ENCODE measurements at places on chromosomes 6 and 20.

- DNase-seq, result no peak
Observed at GRCh38 chr20:51532577-51533191, 9.8 kb downstream of the NFATC2 start.

DNA sequence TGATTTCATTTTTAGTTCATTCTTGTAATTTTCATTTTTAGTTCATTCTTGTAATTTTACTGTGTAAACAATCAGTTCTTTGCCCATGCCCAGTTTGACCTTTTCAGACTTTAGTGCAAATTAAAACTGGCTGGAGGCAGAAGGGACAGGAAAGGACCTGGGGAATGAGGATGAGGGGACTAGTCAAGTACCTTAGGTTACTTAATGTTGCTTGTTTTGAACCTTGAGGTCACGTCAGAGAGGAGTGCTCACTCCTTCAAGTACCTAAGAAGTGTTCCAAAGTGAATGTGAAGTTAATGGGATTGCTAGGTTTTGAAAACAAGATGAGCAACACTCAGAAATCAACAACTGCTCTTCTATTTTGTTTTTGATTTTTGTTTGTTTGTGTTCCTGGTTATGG lies 82.5 kb downstream of the FOXO3 start:
- no peak for DNase-seq

GRCh38 chr20:58991715-58992114 lies 10.7 kb downstream of the NELFCD start:
- no peak for DNase-seq

GRCh38 chr6:44737341-44737740 lies 349.8 kb downstream of the CDC5L start:
- DNase-seq, result no peak

DNA sequence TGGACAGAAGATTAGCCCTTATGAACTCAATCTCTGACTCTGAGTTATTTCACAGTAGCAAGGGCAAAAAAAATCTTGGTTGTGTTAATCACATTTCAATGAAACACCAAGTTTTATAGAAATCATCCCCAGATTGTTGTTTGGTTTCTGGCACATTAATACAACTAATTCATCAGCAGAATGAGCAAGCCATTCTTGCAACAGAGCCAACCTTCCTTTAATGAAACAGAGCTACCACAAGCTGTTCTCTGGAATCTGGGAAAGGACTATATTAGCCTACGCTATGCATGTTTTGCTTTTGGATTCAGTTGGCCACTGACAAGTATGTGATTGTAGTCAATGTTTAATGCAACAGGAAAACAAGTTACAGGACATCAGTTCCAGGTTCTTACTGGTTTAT lies 13.8 kb upstream of the POPDC3 start:
- DNase-seq, result no peak

DNA sequence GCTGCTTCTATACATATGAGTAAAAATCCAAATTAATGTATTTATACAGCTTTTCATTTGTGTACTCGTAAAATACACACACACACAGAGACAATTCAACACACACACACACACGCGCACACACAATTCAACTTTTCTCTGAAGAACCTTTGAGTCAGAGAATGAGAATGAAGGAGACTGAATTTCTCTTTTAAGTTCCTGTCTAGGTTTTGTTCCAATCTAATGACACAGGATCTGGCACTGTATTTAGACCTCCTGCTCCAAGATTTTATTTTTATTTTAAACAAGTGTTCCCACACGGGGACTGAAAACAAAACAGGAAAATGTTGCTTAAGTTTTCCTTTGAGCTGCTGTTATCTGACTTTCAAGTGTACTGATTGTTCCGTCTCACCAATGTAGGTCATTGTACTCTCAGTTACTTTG lies 250.8 kb downstream of the LAMA2 start:
- DNase-seq, result no peak

Measured in NB4 (cell line).